CD4-positive, alpha-beta T cell treated with Interleukin-17A for 4 hours (primary cell): ENCODE measurements at places on chromosomes 3 and 15.

- DNase-seq = no peak
These were observed 32.8 kb downstream of the OSBPL10 start for GRCh38 chr3:31948280-31948679.

GRCh38 chr15:44159492-44159891 lies 35.6 kb downstream of the FRMD5 start:
- no peak for DNase-seq

GRCh38 chr15:69469467-69470201 lies 17.0 kb downstream of the RPLP1 start:
- DNase-seq = no peak

GRCh38 chr3:134432236-134432635 lies 53.5 kb downstream of the ANAPC13 start:
- no peak for DNase-seq

DNA sequence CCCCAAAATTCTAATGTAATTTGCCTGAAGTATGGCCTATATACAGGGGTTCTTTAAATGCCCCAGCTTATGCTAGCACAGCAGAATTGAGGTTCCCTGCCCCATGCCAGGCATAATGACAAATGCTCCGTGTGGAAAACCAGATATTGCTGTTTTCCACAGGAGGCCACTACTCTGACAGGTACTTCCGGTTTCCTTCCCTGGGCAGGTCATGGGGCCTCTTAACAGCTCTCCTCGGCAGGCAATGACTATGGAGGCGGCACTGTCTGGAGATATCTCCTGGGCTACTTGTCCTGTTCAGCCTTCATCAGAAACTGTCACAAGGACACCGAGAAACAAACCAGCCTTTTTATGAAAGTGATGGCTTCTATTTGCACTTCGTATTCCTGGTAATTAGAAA lies 54.8 kb downstream of the SLC7A14 start:
- no peak for DNase-seq

GRCh38 chr3:46143951-46144473 lies 64.1 kb downstream of the CCR1 start:
- no peak for DNase-seq

DNA sequence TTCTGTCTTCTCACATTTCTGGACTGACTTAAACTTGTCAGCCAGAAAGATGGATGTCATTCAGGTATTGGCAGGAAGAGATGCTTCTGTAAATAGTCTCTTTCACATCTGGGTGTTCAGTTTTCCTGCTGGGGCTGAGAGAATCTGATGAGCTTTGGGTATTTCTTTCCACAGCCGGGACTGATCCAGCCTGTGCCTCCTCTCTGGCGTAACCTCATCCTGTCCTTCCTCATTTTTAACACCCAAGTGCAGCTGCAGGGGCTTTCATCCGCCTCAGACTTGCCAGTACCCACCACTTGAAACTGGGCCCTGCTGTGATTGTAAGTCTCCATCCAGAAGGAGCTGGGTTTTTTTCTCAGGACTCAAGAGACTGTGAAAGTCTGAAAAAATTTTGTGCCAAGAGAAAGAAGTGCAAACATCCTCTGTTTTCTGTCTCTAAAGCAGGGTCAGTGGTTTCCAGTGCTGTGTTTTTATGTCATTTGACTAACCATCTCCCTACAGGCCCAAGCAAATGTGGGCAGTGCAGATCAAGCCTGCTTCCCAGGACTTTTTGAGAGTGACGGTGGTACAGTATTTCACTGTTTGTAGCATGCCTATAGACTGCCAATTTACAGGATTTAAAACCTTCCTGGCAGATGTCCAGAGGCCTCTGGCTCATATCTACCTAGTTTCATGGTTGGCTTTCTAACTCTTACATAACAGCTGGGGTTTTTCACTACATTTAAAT lies 342.7 kb downstream of the PTPRG start:
- no peak for DNase-seq

- DNase-seq = no peak
These were observed 27.9 kb upstream of the SLC25A36 start for GRCh38 chr3:140913728-140914127.

DNA sequence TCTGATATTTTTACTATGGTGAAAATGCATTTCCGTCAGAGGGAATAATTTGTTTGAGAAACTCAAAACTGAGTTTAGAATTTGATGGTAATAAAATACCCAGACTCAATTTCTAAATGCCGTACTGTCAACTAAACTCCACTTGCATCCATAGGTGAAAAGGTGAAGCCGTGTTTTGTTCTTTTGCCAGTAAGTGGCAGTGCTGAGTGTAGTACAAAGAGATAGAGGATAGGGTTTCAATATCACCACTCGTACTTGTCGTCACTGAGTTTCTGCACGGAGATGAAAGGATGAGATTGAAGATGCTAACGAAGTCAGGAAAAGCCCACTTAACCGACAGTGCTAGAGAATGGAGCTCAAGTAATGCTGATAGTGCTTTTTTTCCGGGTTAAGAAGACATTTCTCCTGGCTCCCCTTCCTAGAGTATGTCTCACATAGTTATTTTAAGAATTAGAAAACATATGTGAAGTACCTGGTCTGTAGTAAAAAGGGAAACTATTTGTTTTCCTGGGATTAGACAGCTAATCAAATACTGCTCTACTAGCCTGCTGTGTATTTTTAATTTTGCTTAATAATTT lies 345.1 kb downstream of the IL5RA start:
- DNase-seq = no peak

DNA sequence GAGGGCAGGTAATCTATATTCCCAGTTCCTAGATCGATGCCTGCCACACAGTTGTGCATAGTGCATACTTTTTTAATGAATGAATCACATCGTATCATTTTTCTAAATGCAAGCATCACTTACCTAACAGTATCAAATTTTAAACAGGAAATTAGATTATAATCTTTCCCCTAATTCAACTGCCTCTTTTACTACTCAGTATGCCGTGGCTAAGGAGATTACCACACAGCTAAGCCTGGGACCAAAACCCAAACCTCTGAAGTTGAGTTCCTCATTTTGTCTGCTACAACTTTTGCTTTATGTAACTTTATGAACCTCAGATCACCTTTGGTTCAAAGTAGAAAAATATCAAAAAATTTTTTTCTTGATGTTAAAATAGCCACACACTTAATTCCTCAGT lies 53.2 kb upstream of the FNDC3B start:
- DNase-seq = no peak

DNA sequence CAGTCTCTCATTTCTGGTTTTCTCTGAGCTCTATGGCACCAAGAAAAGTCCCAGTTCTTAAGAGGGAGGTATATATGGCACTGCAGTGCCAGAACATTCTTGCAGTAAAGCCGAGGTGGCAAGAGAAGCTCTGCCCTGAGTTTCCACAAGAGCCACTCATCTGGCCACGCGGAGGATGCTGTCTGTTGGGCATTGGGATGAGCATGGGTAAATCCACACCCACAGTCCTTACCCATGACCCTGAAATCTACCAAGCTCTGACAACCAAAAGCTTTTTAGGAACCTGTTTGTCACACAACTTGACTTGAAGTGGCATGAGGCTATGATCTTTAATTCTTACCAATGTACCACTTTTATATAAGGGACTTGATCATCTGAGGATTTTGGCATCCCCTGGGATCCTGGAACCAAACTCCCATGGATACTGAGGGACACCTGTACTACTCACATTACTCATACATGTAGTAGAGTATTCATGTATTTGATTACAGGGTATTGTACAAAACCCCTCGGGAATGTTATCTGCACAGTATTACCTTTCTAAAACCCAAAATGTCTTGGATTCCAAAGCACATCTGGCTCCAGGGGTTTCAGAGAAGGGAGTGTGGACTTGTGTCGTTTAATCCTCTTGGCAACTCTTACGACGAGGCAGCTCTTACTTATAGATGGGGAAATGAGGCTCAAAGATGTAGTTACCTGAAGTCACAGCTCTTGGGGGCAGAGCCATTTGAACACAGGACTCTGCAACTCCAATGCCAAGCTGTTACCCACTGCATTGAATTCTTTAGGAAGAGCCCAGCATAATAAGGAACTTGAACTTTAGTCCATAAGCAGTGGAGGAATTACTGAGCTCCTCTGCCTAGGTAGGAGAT lies 8.8 kb downstream of the RPL32 start:
- no peak for DNase-seq

DNA sequence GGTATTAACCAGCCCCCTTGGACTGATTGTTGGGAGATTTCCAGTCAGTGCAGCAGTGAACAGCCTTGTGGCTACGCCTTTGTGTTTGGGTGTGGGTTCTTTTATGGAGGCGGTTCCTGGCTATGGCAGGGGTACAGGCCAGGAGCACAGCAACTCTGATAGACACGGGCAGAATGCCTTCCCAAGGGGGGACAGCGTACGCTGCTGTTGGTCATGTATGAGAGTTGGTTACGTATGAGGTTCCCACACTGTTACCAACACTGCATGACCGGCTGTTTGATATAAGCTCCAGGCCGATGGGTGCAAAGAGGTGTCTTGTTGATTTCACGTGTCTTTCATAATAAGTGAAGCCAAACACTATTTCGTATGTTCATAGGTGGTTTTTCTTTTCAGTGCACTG lies 187.8 kb downstream of the NSMCE3 start:
- no peak for DNase-seq

GRCh38 chr3:15875016-15875689 lies 77.4 kb upstream of the ANKRD28 start:
- DNase-seq = no peak

GRCh38 chr3:104044002-104044401 lies 1322.7 kb upstream of the ALCAM start:
- DNase-seq = no peak

GRCh38 chr3:140753865-140754754 lies 76.2 kb downstream of the TRIM42 start:
- DNase-seq = no peak

DNA sequence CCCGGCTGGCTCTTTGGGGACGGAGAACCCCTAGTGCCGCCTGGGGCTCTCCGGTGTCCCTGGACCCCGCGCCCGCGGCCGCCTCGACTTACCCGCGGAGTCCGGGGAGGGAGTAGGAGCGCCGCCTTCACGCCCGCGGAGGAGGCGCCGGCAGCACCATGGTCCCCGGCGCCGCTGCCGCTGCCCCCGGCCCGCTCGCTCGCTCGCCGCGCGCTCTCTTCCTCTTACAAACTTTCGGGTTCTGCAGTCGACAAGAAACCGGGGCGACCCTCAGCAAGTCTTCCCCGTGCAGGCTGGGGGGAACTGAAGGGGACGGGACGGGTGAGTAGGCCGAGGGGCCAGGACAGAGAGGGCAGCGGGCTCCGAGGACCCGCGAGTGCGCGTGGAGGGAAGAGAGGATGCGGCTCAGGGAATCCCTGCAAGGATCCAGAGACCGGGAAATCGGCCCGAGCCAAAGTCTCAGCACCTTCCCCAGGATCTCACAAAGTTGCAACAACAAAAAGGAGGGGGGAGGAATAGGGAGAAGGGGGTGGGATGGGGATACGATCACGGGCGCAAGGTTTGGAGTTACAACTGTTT lies 2.0 kb downstream of the FOXP1 start:
- DNase-seq = peak; percentile 60

GRCh38 chr15:78203346-78204225 lies 30.8 kb downstream of the ACSBG1 start:
- DNase-seq = no peak

DNA sequence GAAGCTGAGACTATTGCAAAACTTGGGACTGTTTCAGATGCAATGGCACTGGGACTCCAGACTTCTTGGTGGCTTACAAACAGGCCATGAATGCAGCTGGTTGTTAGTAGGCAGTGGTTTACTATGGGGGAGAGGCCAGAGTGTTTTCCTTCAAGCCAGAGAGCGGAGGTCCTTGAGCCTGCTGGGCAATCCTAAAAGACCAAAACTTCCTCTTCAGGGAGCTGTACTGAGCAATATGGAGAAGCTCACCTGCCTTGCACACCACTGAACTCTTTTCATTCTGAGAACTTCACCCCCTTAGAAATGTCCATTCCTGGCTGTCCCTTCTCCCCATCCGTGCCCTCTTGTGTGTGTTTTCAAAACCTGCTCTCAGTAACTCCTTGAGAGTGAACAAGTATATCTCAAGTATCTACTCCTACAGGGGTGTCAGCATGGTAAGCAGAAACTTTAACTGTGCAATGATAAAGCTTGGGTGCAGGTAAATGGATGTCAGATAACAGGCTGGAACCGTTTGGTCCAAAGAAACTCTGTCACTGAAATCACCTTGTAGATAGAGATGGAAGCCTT lies 213.9 kb downstream of the CLSTN2 start:
- DNase-seq = no peak

GRCh38 chr3:120678331-120678947 lies 3.6 kb downstream of the HGD start:
- DNase-seq = no peak

GRCh38 chr3:194938845-194939531 lies 253.3 kb downstream of the FAM43A start:
- no peak for DNase-seq

DNA sequence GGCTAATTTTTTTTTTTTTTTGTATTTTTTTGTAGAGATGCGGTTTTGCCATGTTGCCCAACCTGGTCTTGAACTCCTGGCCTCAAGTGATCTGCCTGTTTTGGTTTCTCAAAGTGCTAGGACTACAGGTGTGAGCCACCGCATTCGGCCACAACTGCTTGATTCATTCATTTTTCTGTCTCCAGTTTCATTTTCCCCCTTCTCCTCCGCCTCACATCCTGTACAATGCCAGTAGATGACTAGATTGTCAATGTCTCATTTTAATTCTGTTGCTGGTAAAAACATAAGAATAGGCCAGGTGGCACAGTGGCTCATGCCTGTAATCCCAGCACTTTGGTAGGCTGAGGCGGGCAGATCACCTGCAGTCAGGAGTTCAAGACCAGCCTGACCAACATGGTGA lies 12.0 kb upstream of the ZNF592 start:
- peak; percentile 73 for DNase-seq

DNA sequence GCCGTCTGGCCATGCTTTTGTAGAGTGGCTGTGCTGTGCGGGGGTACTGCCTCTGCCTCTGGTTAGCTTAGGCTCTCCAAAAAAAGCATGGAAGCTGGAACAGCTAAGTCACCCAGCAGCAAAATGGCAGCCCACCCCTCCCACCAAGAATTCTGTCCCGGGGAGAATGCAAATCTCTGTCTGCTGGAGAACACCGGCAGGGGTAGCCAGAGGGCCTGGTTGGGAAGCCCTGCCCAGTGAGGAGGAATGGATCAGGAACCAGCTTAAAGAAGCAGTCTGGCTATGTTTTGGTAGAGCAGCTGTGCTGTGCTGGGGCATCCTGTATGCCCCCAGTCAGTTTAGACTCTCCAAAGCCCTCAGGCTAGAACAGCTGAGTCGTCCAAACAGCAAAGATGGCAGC lies 56.2 kb upstream of the PTPRG start:
- DNase-seq = no peak

DNA sequence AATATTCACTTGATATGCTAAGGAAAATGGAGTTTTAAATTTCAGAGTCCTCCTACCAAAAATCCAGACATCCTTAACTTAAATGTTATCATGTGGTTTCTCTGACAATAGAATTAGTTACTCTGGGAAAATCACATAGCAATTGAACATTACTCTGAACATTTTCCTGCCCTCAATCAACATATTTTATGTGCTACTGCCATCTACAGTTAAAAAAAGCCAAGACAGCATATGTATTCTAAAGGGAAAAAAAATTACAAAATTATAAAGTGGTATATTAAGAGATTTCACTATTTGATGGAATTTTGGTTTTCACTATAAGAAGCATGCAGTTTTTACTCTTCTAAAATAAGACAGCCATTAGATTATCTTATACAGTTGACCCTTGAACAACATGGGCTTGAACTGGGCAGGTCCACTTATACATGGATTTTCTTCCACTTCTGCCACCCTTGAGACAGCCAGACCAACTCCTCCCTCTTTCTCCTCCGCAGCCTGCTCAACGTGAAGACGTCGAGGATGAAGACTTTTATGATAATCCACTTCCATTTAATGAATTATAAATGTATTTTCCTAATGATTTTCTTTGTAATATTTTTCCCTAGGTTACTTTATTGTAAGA lies 122.3 kb downstream of the ATP1B3 start:
- no peak for DNase-seq
